Fibroblast of the aortic adventitia (primary cell): ENCODE measurements at places on chromosomes 7 and 10.

DNA sequence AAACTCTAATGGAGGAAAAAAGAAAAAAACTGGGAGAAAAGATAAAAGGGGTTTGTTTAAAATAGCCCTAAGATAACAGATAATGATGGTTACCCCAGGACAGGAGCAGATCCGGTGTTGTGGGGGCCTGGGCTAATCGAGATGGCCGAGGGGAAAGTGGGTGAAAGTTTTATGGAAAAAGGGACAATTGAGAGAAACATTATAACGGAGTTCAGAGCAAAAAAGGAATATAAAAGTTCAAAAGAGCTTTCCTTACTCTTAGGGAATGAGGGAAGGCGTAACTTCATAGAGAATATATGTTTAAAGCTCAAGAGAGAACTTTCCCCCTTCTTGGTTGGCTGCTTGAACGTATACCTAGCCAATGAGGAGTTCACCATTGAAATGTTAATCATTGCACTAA is 131.4 kb downstream of the BAMBI start:
- no peak for DNase-seq

DNA sequence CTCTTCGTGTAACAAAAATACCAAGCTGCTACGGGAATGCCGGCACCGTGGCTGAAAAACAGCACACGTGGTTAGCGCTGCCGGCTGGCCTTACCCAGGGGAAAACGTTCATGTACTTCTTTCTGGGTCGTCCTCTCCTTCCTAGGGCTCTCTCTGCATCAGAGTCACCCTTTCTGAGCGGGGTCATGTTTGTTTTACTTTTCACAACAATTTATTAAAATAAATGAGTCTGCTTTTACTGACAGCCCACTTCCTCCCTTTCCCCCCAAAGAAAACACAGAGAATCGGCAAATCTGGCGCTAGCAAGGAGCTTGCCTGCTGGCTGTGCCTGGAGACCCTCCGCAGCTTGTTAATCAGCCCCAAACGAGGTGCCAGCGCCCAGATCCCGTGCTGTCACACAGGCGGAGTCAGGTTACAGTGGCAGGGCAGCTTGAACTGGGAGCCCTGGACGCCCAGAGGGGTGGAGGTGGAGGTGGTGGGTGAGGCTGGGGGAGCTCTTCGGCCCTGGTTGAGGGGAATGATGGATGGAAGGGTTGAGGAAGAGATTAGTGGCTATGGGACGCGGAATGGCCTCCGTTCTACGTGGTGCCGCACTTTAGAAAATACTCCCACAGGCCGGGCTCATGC is 162.2 kb upstream of the TNS3 start:
- DNase-seq: no peak

DNA sequence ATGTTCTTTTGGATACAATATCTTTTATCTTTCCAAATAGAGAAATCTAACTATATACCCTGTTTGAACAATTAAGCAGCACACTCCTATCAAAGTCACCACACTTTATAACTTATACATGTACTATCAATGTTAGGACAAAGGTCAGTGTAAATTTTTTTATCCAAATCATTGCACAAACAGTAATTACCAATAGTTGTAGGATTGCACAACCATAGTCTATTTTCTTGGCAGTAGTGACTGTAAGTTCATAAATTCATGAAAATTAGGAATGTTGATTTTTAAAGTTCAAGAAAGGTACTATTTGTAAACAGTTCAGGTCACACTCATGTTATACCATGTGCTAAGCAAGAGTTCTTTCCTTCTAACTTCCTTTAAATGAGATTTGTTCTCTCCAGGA is 9.3 kb downstream of the WNT2 start:
- DNase-seq: peak; percentile 33

DNA sequence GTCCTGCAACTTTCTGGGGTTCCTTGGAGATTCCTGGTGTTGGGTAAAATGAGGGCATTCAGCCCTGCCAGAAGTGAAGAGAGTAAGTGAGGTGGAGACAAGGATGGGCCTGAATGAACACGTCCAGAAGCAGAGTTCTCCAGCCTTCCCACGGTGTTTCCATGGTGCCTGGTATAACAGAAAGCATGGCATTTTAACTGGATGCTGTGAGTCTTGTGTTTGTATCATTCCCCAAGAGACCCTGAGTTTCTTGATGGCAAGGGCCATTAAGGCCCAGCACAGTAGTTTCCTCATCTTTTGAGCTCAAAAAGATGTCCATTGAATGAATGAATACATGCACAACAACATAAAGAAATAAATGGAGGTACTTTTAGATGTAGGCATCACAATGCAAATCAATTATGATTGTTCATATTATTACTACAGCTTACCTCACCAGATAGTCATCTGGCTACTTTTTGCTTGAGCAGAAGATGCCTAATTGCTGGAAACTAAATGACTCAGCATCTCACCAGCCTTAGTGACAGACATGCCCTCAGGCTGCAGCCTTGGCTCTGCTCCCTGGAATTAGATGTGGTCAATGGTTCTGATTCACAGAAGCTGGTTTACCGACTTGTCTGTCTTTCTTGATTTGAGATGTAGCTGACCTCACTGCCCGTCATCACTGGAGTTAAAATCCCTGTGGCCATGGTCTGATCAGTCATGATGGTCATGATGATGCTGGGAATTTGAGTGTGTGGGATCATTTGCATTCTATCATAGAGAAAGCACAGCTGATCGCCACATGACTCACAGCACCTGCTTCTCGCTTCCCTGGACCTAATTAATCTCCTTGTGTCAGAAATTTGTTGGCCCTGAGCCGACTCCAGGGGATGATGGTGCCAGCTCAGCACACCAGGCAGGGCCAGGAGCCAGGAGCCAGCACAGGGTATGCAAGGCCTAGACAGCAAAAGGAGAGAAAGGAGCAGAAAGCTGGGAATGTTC is 83.9 kb downstream of the CXCL12 start:
- DNase-seq: peak; percentile 90

GRCh38 chr7:93890041-93890463 is 501 bp downstream of the TFPI2 start:
- DNase-seq: peak; percentile 70

GRCh38 chr7:143811-144453 is 48.4 kb upstream of the FAM20C start:
- no peak for DNase-seq

GRCh38 chr7:27922907-27923641 is 183.1 kb downstream of the TAX1BP1 start:
- DNase-seq: peak; percentile 33

GRCh38 chr7:90461219-90461618 is 8.2 kb upstream of the PTTG1IP2 start:
- peak; percentile 22 for DNase-seq

DNA sequence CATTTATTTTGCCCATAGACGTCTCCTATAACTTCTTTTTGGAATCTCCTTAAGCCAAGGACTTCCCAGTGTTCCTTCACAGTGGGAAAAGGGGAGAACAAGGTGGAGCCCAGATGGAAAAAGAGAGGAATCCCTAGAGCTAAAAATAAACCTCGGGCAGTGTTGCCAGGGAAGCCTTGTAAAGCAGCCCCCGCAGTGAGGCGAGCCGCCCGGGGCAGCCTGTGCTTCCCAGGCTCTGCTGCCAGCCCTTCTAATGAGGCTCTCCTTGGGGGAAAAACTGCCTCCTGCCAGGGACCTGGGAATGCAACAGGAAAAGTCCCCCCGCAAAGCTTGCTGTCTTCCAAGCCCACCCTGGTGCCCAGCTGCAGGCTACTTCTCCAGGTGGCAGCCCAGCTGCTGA is 71.7 kb downstream of the SH3PXD2A start:
- no peak for DNase-seq

DNA sequence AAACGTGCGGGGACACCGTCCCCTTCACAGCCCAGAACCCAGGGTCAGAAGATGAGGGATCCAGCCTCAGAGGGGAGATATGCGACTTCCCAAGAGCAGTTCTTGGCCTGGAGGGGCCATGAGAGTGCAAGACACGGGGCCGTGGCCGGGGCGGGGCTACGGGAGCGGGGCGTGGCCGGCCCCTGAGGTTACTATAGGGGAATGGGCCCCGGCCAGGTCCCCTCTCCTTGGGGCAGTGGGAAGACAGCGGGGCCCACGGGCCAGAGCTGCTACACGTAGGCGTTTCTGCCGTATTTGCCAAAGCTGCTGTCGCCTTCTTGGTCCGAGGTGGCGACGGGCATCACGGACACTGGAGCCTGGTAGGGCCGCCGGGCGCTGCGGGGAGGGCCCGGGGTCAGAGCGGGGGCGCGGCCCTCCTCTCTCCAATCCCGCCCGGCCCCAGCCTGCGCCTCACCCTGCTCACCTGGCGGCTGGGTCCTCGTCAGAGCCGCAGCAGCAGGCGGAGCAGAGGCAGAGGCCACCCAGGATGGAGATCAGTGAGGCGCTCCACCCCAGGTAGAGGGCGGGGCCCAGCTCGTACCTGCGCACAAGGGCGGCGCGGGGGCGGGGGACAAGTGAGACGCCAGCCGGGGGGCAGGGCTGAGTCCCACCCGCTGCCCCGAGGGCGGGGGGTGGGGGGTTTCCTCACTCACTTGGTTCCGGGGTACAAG is 5.3 kb downstream of the CLDN15 start:
- DNase-seq: no peak

- peak; percentile 84 for DNase-seq
Measured at GRCh38 chr7:37986908-37987330, 66.5 kb downstream of the EPDR1 start.

GRCh38 chr10:114653926-114654325 is 4.1 kb downstream of the ABLIM1 start:
- no peak for DNase-seq

- DNase-seq: no peak
Measured at GRCh38 chr10:124001391-124002148, 91.8 kb downstream of the CHST15 start.

- no peak for DNase-seq
Measured at GRCh38 chr7:14850039-14850438, 52.5 kb downstream of the DGKB start.

DNA sequence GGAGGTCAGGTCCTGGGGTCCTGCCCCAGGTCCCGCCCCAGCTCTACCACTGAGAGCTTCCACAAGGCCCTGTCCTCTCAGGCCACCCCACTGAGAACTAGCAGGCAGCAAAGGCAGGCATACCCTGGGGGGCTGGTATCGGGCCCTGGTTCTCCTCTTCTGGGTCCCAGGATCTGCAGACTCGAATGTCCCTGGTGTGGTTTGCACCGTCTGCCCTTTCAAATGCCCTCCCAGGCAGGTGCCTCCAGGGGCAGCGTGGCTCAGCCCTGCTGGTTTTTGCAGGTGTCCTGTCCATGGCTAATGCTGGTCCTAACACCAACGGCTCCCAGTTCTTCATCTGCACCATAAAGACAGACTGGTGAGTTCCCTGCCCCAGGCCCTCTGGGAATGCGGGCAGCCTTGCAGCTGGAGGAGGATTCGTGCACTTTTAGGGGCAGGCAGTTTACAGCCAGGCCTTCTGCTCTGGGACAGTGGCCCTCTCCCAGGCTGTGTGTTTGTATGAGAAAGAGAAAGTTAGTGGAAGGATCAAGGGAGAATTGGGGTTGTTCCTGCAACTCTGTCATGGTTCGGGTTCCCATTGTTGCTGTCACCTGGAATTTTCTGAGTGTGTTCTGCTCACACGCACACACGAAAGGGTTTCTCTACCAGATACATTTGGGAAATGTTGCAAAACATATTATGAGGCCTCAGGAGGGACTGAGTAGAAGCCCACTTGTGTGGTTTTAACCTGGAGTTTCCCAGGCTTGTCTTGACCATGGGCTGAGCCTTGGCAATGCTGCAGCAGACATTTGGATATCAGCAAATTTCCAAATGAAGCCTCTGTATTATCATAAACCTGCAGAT is 5.0 kb downstream of the PPIF start:
- no peak for DNase-seq

DNA sequence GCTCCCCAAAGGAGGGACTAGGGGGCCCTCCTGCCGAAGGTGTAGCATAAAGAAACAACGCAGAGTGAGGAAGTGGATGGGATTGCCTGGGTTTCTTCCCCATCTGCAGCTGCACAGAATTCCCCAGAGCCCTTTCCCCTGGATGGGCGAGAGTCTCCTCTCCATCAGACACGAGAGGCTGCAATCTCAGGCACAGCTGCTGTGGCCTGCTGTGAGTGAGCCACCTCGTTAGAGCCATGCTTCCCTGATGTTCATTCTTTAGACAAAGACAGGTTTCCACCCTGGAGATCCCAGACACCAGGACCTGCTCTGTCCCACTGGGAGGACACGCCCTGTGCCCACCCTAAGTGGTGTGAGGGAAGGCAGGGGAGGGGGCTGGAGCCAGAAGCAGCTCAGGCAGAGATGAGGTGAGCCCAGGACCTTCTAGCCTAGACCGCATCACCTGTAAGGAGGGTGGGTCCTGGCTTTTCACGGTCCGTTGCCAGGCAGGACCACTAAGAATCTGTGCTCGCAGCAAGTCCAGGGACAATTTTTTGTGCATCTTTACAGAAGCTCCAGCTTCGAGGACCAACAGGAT is 268.6 kb upstream of the TCERG1L start:
- no peak for DNase-seq

DNA sequence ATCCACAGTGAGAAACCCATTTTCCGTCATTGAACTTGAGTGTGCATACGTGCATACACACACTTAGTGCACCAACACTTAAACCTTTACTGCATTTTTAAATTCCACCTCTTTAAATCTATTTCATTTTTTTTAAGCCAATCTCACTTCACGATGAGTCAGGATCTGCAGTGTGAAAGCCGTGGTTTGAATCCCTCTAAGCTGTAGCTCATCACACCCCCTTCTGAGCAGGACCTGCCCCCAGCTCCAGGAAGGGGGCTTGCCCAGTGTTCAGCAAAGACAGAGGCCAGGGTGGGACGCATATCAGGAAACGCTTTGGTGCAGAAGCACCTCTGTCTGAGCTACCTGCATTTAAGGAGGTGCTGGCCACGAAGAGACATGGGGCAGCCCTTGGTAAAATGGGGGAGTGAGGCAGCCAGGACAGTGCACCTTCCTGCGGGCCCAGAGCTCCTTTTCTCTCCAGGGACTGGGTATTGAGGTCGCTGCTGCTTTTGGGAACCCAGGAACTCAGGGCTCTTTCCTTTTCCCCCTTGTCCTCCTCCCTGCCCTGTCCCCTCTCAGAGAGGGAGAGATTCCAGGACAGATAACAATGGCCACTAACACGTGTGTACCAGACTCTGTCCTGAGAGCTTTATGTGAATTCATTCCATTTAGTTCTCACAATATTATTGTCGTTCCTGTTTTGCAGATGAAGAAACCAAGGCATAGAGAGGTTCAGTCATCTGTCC is 21.7 kb downstream of the ZNF316 start:
- no peak for DNase-seq

- no peak for DNase-seq
Measured at GRCh38 chr7:134028853-134029252, 98.3 kb upstream of the LRGUK start.
